ENCODE measurements at places on chromosomes 16 and 17.

GRCh38 chr16:22326771-22327445, 29.7 kb downstream of the POLR3E start:
- no peak for DNase-seq

- DNase-seq, result no peak
Measured at GRCh38 chr17:68780596-68780995, 174.6 kb downstream of the ABCA8 start.

DNA sequence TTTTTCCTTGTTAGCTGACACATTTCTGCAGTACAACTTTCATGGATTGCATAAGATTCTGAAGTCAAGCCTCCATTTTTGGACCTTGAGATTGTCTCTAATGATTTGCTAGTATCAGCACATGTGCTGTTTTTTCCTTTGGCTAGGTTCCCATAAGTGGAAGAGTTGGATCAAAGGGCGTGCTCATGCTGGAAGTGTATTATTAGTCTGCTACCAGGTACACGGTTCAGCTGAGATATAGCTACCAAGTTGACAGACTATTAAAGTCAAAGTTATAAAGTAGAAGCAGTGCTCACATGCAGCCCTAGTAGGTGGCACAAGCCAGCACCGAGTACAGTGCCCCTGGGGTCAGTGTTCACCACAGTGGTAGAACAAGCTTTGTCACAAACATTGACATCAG, 3.2 kb downstream of the FAHD1 start:
- no peak for DNase-seq

- no peak for DNase-seq
Measured at GRCh38 chr17:41728056-41728455, 6.4 kb downstream of the HAP1 start.

DNA sequence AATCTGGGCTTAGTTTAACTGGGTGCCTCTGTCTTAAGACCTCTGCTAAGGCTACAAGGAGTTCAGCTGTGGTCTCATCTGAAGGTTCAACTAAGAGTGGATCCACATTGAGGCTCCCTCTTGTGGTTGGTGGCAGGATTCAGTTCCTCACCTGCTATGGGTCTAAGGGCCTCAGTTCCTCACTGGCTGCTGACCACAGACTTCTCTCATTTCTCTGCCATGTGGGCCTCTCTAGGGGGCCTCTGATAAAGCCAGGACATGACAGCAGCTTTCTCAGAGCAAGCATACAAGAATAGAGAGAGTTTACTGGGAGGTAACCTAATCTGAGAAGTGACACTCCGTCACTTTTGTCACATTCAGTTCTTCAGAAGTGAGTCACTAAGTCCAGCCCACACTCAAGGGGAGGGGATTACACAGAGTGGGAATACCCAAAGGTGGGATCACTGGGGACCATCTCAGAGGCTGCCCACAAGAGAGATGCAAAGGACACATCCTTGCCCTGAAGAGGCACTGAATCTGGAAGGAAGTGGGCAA, 19.2 kb upstream of the ABAT start:
- DNase-seq, result no peak

- peak; percentile 52 for DNase-seq
Measured at GRCh38 chr17:45248132-45248957, 13.5 kb downstream of the SPATA32 start.

- no peak for DNase-seq
Measured at GRCh38 chr17:337453-337852, 15.2 kb downstream of the RPH3AL start.

DNA sequence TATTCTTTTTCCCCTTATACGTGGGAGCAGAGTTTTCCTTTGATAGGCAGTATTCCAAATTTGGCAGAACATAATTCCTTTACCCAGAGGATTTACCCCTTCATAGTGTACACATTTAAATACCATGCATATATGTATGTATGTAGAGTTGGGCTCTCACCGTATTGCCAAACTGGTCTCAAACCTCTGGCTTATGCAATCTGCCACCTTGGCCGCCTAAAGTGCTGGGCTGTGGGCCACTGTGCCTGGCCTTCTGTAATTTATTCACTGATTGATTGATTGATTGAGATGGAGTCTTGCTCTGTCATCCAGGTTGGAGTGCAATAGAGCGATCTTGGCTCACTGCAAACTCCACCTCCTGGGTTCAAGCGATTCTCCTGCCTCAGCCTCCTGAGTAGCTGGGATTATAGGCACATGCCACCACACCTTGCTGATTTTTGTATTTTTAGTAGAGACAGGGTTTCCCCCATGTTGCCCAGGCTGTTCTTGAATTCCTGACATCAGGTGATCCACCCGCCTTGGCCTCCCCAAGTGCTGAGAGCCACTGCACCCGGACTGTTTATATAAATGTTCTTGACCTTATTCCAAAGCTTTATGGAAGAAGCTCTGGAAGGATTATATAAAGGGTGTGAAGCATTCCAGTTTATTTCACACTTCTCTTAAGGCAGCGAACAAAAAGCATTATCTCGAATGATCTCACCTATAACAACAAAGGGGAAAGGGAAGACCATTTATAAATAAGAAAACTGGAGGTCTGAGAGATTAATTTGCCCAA, 14.9 kb downstream of the GLG1 start:
- DNase-seq, result no peak

- no peak for DNase-seq
Measured at GRCh38 chr16:12675852-12676251, 127.8 kb downstream of the CPPED1 start.

- no peak for DNase-seq
Measured at GRCh38 chr16:55386534-55387296, 62.7 kb downstream of the IRX6 start.

DNA sequence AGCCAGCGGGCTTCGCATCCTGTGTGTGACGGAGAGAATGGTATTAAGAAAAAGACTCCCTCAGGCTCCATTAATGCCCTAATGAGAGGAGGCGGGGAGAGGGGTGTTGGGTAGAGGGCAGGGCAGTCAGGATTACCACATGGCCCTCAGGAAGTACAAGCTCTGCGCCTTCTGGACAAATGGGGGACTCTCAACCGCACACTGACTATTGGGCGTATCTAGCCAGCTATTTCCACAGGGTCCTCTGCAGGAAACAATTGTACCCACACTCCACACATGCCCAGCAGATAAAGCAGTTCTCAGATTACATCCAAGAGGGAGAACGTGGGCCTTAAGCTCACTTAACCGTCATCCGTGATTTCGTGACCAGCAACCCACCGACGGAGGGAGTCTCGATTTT, 14.7 kb downstream of the NXN start:
- DNase-seq, result no peak

GRCh38 chr17:522919-523318, 170.3 kb upstream of the RPH3AL start:
- DNase-seq, result no peak

GRCh38 chr16:85213926-85214675, 101.8 kb upstream of the CIBAR2 start:
- DNase-seq, result no peak

Data from NK-92 treated with Interleukin-12 subunit alpha and Interleukin-12 subunit beta, amount 100 ng/mL, for 24 hours (cell line).